ENCODE measurements at places on chromosomes 3 and 15. TPM values are rescaled to one million over a fixed set of nuclear protein-coding genes. Genes with fewer than 3 reads are reported as not detected.

- DNase-seq = no peak
Measured at GRCh38 chr3:128081846-128082245, 29.6 kb downstream of the SEC61A1 start.

- DNase-seq = no peak
Measured at GRCh38 chr3:55826731-55827496, 339.8 kb upstream of the WNT5A start.

- DNase-seq = no peak
Measured at GRCh38 chr3:27578032-27578431, 93.8 kb upstream of the SLC4A7 start.

GRCh38 chr15:23642413-23643044 lies 5.1 kb downstream of the MAGEL2 start:
- DNase-seq = peak; percentile 42

GRCh38 chr3:110813541-110813940 lies 258.1 kb upstream of the NECTIN3 start:
- no peak for DNase-seq

DNA sequence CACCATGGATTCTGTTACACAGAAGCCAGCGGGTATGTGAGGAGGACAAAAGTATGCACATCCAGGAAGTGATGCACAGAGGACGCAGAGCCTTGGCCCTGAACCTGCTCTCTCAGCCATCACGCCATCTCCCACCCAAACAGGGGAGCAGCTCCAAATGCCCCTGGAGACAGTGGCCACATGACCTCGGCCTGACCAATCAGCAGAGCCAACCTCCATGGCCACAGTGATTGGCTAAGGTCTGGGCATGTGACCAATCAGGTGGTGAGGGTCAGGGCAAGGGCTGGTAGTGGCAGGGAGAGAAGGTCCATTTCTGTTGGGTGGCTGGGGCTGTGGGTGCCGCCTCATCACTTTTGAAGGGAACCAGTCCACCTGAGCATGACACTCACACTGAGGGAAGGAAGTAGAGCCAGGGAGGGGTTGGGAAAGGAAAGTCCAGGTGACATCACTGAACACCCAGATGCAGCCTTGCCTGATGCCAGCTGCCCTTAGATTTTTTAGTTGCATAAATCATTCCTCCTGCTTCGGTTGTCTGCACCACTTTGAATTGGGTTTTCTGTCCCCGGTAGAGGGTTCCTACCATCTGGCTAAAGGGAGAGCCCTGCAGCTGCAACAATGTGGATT lies 70.3 kb upstream of the IQSEC1 start:
- no peak for DNase-seq

DNA sequence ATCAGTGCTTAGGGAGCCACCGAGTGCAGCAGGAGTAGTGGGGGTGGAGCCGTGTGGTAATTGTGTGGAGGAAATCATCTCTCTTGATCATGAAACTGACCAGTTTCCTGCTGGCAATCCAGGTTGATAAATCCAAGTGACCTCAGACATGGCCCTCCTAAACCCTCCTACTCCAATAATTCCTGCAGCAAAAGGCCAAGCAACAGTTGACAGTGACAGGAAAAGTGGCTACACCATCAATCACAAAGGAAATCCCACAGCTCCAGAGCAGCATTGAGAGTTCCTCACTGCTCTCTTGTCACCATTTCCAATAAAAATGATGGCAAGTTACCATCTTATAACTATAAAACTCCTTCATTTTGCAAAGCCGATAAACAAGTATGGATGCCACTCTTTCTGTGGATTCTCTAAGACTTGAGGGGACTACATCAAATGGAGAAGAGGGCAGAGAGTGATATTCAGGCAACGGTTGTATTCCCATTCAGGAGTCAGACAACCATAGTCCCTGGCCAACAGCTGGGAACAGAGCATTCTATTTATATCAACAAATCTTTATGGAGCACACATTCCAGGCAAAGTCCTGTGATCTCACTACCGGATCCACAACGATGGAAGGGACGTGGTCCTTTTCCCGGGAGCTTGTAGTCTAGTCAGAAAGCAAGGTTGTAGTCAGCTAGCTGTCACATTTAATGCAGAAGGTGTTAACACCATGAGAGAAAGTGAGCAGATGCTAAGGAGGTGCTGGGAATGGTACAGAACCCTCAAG lies 312.5 kb upstream of the CTNNB1 start:
- DNase-seq = no peak

DNA sequence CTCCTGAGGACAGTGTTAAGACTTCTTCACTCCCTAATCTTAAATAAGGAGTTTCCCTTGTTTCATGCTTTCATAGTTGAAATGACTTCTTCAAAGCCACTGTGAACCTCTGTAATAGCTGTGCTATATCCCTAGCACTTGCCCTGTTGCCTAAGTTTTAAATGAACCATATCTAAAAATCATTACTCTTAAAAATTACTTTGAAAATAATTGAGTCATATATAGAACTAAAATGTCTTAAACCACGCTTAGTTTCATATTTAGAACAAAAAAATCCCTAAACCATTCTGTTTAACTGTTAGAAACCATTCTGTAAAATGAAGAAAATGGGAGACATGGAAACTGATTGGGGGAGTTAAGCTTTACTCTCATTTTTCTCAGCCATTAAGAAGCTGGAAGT lies 29.8 kb downstream of the DNAJC19 start:
- no peak for DNase-seq

DNA sequence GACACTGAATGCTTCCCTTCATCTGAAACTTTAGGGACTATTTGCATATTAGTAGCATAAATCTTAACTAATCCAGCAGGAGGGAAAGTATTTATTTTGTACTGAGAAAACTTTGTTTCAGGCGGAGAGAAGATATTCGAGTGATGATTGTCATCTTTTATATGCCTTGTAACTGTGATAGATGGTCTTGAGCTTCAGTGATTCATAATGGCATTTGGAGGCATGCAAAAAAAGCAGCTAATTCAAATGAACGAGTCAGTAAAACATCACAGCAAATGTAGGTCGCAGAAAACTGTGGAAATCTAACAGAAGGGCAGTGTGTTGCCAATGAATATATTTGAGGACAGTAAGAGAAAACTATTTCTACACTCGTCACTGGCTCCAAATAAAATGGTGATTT lies 643.7 kb upstream of the NAALADL2 start:
- no peak for DNase-seq

DNA sequence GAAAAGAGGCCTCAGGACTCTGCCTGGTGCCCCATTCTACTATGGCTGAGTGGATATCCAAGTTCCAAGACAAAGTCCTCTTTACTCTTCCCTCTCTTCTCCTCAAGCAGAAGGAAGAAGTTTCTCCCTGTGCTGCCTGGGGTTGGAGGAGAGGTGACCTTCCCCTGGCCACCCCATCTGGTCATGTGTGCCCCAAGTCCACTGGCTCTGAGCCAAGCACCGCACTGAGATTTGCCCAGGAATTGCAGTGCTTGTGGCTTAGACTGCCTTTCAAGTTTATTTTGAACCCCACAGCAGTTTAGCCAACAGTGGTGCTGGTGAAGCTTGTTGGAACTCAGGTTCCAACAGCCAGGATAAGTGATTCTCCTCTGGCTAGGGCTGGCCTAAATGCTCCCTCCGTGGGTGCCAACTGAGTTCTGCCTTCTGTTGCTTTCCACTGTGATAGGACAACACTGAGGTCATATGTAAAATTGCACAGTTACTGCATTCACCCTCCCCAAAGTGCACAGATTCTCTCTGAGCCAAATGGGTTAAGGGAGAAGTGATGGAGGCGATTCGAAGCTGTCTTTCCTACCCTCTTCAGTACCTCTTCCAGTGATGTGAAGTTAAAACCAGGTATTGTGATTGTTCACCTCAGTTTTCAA lies 69.9 kb downstream of the TMCO5A start:
- no peak for DNase-seq

- peak; percentile 93 for DNase-seq
Measured at GRCh38 chr15:90191794-90192509, 9.2 kb upstream of the SEMA4B start.

GRCh38 chr3:156366559-156366958 lies 188.4 kb downstream of the SSR3 start:
- DNase-seq = no peak

DNA sequence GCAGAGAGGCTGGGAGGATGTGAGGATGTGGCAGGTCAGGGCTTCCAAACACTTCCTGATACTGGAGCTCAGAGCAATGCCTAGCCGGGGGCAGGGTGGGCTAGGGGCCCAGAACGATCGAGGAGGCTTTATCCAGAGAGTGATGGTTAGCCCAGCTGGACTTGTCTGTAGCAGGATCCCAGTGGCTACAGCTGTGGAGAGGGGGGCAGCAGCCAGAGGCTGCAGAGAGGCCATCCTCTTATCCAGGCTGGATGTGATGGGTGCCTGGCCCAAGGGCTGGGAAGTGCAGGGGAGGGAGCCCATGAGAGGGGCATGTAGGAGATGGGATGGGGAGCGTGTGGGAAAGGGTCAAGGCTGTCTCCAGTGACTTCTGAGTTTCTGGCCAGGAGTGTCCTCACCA lies 4.6 kb downstream of the PARP3 start:
- DNase-seq = no peak

DNA sequence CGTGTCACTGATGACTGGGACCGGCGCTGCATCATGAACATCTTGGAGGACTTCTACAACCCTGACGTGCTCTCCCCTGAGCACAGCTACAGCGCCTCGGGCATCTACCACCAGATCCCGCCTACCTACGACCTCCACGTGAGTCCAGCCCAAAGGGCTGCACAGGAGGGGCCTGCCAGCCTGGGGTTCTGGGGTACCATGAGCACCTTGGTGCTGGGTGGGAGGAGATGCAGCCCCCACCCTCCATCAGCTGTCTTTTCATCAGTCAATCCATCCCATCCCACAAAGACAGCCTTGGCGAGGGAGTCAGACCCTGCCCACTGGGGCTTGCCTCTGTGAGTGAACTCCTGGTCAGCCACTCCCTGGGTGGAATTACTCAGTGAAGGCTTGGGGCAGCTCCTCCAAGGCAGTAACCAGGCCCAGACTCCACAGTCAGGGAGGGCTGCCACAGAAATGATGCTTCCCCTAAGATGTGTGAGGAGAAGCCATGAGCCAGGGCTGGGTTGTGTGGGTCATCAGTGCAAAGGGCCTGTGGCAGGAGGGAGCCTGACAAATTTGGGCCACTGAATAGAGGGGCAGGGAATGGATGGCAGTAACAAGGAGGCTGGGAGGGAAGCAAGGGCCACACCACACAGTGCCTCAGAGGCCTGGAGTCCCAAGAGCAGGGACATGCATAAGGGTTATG lies 47.9 kb downstream of the SEMA3G start:
- DNase-seq = no peak

GRCh38 chr3:28118087-28118486 lies 123.3 kb upstream of the CMC1 start:
- DNase-seq = no peak

- DNase-seq = no peak
Measured at GRCh38 chr3:160061525-160061924, 72.9 kb downstream of the IL12A start.

Gene LRRC49
- total RNA-seq = 3.0 TPM

Gene XCR1
- total RNA-seq = 0.64 TPM

Gene HGD
- total RNA-seq = 62.9 TPM

Gene FAM227B
- 1.2 TPM for total RNA-seq

Gene ITIH3
- total RNA-seq = 0.34 TPM

Gene GOLGA6A
- not detected for total RNA-seq

Gene EAF2
- total RNA-seq = 9.7 TPM

Gene APH1B
- 6.1 TPM for total RNA-seq

Gene C2CD4A
- 0.22 TPM for total RNA-seq

Measured in left colon (tissue), 2 donors.